ENCODE measurements at places on chromosomes 6 and 20.

DNA sequence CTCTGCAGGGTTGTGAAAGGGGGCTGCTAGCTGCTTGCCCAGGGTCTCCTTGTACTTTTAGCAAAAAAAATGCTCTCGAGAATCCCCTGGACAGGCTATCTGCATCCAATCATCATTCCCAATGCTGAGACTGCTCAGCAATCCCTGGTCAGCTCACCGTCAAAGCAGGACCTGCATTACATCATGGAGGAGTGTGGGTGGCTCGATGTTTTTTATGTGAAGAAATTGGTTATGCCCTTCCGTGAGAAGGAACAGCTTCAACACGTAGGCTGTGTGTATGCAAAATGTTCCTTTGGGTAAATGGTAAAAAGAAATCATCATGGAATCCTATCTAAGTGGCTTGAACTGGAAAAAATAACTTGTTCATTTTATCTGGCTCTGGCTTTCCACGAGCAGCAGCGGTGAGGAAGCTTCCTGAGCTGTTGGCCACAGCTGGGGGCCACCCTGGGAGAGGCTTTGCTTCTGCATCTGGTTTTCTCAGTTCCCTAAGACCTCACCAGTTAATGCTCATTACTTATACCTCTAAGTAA lies 111.4 kb downstream of the FYN start:
- no peak for DNase-seq

DNA sequence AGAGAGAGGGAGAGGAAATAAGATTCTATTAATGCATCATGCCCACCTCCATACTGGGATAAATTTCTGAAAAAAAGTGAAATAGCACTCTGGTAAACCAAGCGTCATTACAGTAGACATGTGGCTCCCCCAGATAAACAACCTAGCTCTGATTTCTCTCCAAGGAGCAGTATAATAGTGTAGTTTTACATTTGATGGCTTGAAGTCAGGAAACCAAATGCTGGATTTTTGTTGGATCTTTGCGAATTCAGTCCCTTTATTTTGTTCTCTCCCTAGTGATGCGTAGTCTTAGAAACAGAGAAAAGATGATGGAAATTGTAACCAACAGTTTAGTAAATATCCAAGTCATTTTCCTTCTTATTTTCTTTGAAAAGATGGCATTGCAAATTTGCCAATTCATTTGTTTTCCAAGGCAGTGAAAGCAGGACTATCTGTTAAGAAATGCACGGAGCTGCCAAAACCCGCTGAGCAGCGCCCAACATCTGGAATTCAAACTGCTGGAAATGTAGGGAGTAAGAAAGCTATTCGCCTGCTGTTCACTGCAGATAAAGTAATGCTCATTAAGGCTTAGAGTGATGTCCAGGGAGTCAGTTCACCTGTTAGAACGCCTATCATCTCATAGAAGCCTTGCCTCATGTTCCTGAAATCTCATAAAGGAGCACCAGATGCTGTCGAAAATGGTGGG lies 85.7 kb upstream of the DOK5 start:
- DNase-seq = no peak

- DNase-seq = no peak
Measured at GRCh38 chr20:2465100-2465499, 5.5 kb downstream of the SNRPB start.

- DNase-seq = no peak
Measured at GRCh38 chr6:30378290-30378937, 33.5 kb downstream of the RPP21 start.

DNA sequence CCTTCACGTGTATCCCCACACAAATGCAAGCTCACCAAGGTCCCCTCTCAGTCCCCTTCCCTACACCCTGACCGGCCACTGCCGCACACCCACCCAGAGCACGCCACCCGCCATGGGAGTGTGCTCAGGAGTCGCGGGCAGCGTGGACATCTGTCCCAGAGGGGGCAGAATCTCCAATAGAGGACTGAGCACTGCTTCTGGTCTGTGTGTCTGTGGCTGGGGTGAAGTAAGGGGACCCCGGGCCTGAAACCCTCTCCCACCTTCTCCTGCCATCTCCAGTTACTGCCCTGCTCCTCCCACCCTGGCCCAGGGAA lies 8.3 kb downstream of the MYL9 start:
- DNase-seq = no peak

DNA sequence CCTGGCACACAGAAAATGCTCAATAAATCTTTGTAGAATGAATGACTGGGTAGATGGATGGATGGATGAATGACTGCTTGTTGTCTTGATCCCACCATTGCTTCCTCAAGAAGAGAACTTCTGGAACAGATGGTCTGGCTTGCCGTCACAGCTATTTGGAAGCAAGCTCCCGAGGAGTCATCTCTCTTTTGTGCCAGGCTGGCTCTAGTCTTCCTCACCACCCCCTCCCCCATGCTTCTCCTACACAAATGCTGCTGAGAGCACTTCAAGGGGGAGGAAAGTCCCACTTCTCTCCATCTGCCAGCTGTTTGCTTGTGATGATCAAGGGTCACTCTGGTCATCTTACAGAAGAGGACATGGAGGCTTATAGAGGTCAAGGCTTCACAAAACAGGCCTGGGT lies 11.6 kb upstream of the KCNG1 start:
- peak; percentile 11 for DNase-seq

GRCh38 chr6:130771741-130772140 lies 55.5 kb upstream of the SMLR1 start:
- DNase-seq = no peak
